ENCODE measurements at places on chromosomes 5 and 9.
A peak's percentile ranks its signal among the peaks of the same experiment; 100 is the strongest.

GRCh38 chr5:132027027-132027426, 15.6 kb upstream of the ACSL6 start:
- no peak for DNase-seq

- peak; percentile 65 for DNase-seq
Measured at GRCh38 chr5:142611154-142611553, 74.7 kb downstream of the FGF1 start.

GRCh38 chr9:106228861-106229260, 534.5 kb downstream of the TMEM38B start:
- DNase-seq = no peak

- DNase-seq = no peak
Measured at GRCh38 chr5:173093606-173094005, 37.5 kb downstream of the CREBRF start.

- DNase-seq = no peak
Measured at GRCh38 chr5:157867751-157868387, 8.9 kb upstream of the CLINT1 start.

DNA sequence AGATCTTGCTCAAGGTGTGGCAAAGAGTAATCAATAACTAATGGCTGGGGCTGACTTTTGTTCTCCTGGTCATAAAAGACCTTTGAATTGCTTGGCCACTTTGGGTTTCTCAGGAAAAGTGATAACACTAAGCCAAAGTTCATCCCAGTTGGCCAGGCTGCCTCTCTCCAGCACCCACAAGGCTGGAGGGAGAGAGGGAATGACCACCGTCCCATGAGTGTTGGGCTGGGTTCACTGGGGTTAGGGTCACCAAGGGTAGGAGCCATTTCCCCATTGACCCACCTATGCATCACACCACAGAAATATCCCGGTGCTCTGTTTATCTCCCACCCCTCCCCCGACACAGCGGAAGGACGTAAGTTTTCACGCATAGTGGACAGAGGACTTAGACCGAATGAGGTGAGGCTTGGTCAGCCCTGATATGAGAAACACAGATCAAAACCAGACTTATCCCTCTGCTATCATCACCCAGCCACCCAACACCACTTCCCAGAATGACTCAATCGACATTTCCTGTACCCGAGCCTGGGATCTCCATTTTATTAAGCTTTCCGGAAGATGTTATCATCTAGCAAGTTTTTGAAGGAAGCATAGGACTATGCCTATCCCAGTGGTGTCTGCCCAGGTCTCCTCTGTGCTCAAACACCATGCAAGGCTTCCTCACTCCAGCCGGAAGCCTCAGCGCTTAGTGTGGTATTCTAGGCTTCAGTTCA, 27.0 kb upstream of the PPARGC1B start:
- no peak for DNase-seq

GRCh38 chr5:72018143-72018803, 89.0 kb upstream of the MAP1B start:
- peak; percentile 74 for DNase-seq

- DNase-seq = peak; percentile 70
Measured at GRCh38 chr5:32231241-32231640, 57.1 kb upstream of the GOLPH3 start.

- DNase-seq = no peak
Measured at GRCh38 chr9:100756217-100756616, 178.3 kb downstream of the CAVIN4 start.

GRCh38 chr5:157993201-157993600, 134.3 kb upstream of the CLINT1 start:
- DNase-seq = peak; percentile 26

DNA sequence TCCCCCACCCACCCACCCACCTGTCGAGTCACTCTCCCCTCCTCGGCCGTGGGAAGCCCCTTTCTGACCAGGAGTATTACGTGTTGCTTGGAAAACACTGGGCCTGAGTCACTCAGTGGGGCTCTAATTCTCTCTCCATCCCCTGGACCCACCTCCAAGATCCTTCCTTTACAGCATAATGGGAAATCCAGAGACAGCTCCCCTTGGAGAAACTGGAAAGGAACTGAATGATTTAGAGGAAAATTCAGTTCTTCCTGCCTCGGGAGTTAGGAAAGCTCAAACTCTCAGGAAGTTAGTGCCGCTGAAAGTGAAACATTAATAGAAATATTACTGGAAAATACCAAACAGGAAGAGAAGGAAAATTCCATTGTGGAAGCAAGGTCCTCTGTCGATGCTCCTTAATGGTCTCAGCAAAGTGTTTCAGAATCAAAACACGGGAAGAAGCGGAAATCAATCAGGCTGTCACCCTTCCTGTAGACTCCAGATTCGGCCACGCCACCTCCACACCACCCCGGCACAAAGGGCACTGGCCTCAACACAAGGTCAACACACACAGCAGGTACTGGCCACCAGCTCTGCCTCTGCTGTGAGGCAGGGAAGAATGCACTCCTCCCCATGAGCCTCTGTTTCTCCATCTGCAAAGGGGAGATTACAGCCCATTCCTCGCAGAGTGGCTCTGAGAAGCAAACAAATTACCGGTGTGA, 9.6 kb downstream of the SHB start:
- peak; percentile 49 for DNase-seq

DNA sequence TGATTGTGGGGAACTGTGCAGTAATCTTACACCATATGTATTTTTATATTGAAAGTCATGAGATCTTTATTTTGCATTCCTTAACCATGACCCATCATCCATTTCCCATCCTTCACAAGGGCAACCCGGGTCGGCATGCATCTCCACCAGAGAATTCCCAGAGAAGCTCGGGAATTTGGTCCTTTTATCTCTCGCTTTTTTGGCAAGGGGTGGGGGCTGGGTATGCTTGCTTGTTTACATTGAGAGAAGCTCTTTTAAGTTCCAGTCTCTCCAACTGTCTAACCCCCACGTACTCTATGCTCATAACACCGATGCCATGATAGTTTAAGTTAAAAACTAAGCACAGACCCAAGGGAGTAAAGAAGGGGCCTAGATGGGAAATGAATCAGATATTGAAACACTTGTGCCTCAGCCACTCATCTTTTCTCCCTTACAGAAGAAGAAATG, 109.9 kb upstream of the NFIB start:
- DNase-seq = no peak

DNA sequence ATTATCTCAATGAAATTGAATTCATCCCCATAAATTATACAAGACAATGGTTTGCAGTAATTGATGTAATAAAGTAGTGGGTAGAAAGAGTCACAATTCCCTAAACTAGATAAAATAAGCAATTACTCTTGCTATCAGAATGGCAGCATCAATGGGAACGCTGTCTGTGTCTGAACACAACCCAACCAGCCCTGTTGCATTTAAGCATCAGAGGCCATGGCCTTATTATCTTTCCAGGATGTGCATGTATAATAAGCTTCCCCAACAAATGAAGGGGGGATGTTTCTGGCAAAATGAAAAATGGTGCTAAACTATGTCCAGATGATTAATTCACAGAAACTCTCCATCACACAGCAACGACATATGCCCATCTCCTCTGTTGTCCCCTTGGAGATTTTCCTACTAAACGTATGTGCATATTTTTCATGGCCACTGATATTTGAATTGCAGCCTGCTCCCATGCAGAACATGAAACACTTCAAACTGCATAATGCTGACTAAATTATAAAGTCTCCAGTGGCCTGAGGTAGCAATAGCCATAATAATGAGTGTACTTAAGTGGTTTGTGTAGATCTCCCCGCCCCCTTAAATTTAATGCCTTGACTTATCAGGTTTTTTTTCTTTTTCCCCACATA, 306.9 kb upstream of the ADAMTS16 start:
- no peak for DNase-seq

- DNase-seq = no peak
Measured at GRCh38 chr5:97377582-97377981, 194.5 kb upstream of the RIOK2 start.

- no peak for DNase-seq
Measured at GRCh38 chr9:126149661-126150060, 177.0 kb upstream of the MVB12B start.

- no peak for DNase-seq
Measured at GRCh38 chr5:72588640-72589039, 81.4 kb upstream of the ZNF366 start.

DNA sequence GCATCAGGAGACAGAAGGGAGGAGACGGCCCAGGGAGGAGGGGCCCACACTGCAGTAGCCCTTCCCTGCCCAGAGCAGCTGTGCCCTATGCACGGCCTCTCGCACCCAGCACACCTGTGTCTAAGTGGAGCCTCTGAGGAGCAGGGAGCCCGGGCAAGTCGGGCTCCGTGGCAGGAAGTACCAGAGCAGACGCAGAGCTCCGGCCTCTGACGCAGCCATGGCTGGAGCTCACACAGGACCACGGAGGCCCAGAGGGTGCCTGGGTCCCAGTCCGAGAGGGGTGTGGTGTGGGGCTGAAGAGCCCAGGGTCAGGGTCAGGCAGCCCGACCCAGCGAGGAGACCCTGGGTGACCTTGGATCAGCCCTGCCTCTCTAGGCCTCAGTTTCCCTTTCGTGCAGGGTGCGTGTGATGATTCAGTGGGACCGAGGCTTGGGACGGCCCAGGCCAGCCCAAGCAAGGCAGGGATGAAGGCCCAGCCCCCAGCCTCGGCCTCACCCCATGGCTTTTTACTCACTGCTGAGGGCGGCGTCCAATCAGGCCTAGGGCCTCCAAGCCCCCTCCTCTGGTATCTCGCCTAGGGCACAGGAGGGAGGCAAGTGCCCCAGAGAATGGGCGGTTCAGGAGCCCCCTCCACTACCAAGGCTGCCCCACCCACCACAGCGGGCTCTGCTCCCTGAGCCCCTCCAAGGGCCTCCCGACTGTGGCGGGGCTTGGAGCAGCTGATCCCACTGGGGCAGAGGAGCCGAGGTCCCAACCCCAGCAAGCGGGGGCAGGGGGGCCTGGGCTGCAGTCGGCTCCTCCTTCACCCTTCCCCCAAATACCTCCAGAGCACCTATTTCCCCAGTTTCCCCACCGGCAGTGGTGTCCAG, 4.3 kb upstream of the AGPAT2 start:
- DNase-seq = no peak

GRCh38 chr9:89096807-89097206, 81.8 kb downstream of the SHC3 start:
- DNase-seq = no peak

DNA sequence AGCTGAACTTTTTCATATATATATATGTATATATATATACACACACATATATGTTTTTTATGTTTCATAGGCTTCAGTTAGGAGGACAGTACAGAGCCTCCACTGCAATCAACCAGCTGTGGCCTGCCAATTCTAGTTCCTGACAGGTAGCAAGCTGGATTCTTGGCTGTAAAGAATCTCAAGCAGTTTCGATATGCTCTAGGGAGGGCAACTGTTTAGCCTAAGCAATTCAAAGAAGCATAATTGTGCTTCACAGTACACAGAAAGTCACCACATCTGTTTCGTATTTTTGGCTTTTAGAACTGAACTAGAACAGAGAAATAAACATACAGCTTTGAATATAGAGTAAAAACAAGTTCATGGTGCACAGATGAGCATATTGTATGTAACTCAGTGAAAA, 152.4 kb upstream of the ARRDC3 start:
- no peak for DNase-seq

DNA sequence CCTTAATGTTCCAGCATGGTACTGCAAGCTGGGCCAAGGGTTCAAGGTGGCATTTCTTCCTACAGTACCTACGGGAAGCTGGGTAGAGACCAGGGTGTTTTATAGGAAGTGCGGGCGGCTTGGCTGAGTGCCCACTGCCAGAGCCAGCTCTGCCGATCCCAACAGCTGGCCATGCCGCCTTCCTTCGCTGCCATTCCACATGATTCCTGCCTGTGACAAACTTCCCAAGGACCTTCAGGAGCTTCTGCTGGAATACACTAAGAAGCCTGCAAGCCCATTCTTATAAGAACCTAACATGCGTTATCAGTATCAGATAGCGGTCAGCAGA, 22.0 kb downstream of the MYO10 start:
- DNase-seq = no peak

GRCh38 chr5:109003928-109004327, 256.2 kb downstream of the FER start:
- DNase-seq = no peak

- no peak for DNase-seq
Measured at GRCh38 chr9:17800418-17800817, 221.6 kb downstream of the SH3GL2 start.

GRCh38 chr9:1839909-1840308, 175.2 kb upstream of the SMARCA2 start:
- no peak for DNase-seq

- DNase-seq = no peak
Measured at GRCh38 chr5:65133477-65134110, 348.1 kb downstream of the ADAMTS6 start.

GRCh38 chr9:114256827-114257328, 66.0 kb upstream of the ORM1 start:
- no peak for DNase-seq

- DNase-seq = no peak
Measured at GRCh38 chr5:129593525-129593924, 133.4 kb downstream of the ADAMTS19 start.

- no peak for DNase-seq
Measured at GRCh38 chr5:150565868-150566267, 57.9 kb downstream of the NDST1 start.

DNA sequence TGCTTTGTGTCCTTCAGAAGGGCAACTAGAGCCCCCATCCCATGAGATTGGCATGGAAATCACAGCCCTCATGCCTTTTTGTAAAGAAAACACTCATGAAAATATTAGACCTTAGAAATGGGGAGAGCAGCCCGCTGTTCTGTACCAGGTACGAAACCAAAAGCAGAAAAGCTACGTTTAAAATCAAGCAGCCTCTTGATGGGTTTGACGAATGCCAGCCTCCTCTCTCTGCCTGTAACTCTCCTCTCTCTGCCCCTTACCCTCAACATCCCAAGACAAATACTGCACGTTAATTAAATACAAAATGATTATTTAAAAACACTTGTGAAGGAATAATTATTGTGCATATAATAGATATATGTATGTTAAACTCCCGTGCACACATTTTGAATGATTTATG, 331.7 kb upstream of the PANK3 start:
- DNase-seq = no peak

GRCh38 chr9:17081814-17082213, 53.0 kb upstream of the CNTLN start:
- no peak for DNase-seq

DNA sequence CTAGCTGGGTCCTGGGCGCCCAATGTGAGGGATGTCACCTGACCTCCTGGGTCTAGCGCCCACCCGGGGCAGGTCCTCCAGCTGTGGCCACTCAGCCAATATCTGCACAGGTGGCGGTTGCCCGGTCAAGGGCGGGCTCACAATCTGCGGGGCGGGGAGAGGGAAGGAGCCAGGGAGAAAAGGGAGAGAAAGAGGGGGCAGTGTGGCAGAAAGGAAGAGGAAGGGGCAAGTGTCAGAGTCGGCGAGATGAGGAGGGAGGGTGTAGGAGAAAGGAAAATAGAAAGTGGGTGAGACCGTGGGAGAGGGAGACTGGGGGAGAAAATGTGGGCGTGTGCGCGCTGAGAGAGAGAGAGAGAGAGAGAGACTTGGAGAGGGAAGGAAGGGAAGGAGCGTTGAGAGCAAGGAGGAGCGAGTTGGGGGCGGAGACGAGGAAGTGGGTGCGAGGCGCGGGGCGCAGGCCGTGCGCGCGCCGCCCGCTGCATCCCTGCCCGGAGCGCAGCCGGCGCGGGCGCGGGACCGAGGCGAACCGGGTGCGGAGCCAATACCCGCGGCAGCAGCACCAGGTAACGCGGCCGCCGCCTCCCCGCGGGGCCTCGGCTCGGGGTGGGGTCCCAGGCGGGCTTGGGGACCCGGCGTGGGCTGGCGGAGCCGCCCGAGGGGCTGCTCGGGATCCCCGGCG, at the start of gene HRH2:
Gene HRH2 (plus strand): TSS at position 479 of the 679 bp plus-strand sequence. CDS start 25,163 bp downstream, outside the sequence.
- peak; percentile 90 for DNase-seq

Data from suppressor macrophage treated with lipopolysaccharide for 1 hour (primary cell).